Mesendoderm (in vitro differentiated cells): ENCODE measurements at places on chromosomes 13 and 19.

DNA sequence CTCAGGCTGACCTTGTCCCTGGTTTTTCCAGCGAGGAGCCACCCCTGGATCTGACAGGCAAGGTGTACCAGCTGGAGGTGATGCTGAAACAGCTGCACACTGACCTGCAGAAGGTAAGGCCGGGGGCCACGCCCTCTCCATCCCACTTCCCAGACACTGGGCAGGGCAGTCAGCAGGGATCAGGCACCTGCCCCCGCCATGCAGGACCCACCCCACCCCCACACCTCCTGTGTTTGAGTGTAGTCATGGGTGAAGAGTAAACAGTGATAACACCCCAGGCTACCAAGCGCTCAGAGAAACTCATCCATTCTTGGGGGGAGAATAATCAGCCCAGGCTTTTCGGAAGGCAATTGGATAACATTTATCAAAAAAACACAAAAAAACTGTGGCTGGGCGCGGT is 19.9 kb downstream of the DPF1 start:
- DNase-seq, result no peak

DNA sequence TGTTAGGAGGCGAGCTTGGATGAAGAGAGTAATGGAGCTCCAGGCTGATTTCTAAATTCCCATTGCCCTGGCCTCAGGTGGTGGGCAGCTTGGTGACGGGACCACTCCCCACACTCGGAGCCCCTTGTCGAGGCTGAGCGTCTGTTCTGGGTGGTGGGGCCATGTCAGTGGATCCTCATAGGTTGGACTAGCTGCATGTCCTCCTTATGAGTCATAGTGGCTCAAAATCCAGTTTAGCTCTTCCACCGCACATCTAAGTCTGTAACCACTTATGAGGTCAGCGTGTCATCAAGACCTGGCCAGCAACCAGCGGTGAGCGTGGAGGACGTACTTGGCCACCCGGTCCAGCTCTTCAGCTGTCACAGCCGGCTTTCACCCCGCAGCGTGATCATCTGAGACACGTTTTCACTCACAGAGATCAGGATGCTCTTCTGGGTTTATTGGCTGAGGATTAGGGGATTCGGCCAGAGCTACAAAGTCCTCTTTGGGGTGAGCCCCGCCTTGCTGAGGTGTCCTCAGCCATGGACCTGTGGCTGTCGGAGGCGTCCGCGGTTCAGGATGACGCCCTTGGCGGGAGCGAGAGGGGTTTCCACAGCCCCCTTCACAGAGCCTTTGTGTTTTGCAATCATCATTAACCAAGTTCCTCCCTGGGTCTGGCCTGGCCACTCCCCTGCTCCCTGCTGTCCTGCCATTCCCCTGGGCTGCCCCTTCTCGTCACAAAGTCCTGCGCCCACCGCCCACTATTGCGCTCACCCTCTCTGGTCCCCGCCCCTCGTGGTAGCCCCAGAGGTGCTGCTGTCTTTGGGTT is 41.9 kb downstream of the ADPRHL1 start:
- DNase-seq, result no peak

DNA sequence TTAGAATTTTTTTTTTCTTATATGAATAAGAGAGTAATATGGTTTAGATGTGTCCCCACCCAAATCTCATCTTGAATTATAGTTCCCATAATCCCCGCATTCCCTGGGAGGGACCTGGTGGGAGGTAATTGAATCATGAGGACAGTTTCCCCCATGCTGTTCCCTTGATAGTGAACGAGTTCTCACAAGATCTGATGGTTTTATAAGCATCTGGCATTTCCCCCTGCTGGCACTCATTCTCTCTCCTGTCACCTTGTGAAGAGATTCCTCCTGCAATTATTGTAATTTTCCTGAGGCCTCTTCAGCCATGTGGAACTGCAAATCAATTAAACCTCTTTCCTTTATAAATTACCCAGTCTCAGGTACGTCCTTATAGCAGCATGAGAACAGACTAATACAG is 205.7 kb downstream of the MYO16 start:
- DNase-seq, result peak; percentile 28

DNA sequence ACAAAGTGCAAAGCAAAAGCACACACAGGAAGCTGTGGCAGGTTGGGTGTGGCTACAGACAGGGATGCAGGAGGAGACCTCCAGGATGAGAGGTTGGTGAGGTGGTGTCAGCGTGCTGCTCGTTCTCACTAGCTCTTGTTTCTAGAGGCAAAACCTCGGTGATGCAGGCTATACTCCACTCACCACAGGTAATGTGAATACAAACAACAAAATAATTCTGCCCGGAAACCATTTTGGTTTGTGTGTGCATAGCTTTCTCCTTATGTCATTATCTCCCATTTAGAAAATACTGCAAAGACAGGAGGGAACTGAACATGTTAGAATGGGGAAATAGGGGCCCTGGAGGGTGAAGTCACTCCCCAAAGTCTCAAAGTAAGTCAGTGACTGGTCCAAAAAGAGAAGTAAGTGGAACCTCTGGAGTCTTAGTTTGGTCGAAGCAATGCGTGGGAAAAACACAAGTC is 9.4 kb downstream of the LCP1 start:
- peak; percentile 26 for DNase-seq

DNA sequence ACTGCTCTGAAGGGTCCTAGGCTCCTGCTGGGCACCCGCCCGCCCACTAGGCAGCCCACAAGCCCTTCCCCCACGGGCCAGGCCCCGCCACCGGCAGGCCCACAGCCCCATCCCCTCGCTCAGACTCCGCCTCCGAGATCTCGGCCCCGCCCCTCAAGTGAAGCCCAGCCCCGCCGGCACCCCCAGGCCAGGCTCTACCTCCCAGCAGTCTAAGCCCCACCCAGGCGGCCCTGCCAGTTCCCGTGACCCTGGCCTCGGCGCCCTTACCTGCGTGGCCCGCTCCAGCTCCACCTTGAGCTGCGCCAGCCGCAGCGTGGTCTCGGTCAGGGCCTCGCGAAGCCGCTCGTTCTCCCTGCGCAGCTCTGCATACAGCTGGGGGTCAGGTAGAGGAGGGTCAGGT is 16.3 kb downstream of the EPS8L1 start:
- DNase-seq, result peak; percentile 84
